PC-9 (cell line): ENCODE measurements at places on chromosomes 1 and 21. TPM values are rescaled to one million over a fixed set of nuclear protein-coding genes. Genes with fewer than 3 reads are reported as not detected.

Gene SRGAP2
- total RNA-seq = 130 and 135 TPM in 2 replicates

Gene ADAMTSL4
- total RNA-seq = 67.9 and 76.7 TPM in 2 replicates

Gene CACYBP
- total RNA-seq = 154 and 156 TPM in 2 replicates

Gene GBP5
- not detected in 2 replicates for total RNA-seq

Gene ACTL8
- total RNA-seq = 0.55 and 0.68 TPM in 2 replicates
